ENCODE measurements at places on chromosomes 12 and 14.

- no peak for DNase-seq
Measured at GRCh38 chr12:92233346-92234015, 87.8 kb upstream of the BTG1 start.

DNA sequence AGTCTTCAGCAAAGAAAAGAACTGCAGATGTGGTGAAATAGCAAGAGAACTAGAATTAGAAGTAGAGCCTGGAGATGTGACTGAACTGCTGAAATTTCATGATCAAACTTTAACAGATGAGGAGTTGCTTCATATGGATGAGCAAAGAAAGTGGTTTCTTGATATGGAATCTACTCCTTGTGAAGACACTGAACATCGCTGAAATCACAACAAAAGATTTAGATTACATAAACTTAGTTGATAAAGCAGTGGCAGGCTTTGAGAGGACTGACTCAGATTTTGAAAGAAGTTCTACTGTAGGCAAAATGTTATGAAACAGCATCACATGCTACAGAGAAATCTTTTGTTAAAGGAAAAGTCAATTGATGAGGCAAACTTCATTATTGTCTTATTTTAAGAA is 175.0 kb downstream of the KIF21A start:
- DNase-seq, result no peak

DNA sequence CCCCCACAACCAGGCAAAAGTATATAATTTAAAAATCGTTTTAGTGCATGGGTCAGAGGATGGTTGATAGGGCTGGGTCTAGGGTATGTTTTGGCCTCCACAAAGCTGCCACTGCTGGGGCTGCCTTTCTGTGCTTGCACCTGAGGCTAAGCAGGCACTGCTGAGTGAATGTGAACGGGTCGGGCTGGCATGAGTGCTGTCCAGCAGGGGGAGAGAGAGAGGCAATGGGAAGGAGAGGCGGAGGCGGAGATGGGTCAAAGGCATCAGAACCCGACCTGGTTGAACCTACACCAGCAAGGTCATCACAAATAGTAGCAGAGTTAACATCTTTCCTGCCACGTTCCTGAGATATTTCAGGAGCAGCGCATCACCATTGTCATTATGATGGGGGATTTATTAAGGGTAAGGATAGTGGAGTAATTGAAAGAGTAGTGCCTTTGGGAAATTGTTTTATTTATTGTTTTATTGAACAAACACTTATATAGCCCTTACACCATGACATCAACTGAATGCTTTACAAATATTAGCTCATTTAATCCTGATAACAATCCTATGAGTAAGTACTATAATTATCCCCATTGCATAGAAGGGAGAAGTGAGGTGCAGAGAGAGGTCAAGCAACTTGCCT is 5.8 kb upstream of the NRXN3 start:
- peak; percentile 40 for DNase-seq

DNA sequence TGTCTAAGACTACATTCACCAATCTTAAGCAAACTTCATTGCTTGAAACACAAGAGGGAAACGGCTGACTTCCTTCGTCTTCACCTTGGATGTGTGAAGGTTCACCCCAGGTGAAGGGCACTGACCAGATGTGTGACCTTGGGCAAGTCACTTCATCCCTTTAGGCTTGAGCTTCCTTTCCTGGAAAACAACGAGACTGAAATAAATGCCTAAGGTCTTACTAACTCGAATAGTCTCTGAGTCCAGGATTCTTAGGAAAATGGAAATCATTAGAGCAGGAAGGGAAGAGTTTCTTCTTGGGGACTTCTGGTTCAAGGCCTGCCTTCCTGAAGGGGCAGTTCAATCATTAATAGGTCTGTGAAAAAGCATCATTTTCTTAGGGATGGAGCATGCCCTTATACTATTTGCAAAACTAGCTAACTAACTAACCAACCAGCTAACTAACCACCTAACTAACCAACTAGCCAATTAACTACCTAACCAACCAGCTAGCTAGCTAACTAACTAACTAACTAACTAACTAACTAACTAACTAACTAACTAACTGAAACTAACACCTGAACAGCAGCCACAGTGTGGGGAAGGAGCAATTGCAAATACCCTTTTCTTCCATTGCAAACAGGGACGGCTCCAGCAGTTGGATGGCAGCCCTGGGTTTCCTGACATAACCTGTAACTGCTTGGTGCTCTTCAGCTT is 31.5 kb upstream of the EMP1 start:
- no peak for DNase-seq

All from NCI-H2227 treated with DMSO at 0.1 percent for 48 hours (cell line).